ENCODE measurements at places on chromosomes 5 and 9. TPM values are rescaled to one million over a fixed set of nuclear protein-coding genes. Genes with fewer than 3 reads are reported as not detected.

TAF11L10 gene
- not detected for total RNA-seq

DNA sequence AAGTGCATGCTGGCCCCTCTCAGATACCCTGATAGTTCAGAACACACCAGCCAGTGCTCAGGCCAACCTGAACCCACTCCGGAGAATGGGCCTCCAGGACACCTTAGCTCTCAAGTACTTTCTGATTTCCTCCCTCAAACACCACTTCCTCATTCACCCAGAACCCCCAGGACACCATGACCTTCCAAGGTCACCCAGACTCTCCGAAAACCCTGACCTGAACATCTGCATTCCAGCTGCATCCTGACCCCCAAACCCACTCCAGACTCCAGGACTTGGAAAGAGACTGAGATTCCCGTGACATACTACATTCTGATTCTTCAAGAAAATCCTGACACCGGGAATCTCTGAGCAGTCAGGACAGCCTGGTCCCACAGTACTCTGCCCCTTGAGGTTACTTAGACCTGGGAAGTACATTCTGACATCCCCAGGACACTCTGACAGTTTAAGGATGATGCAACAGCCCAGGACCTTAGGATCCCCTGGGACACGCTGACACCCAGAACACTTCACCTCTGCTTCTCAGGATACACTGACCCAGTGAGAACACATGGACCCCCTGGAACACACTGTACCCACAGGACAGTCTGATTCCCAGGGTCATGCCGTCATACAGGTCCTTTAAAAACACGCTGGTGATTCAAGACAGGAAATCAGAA, 747 bp upstream of the PROP1 start:
- ATAC-seq: peak; percentile 7

DNA sequence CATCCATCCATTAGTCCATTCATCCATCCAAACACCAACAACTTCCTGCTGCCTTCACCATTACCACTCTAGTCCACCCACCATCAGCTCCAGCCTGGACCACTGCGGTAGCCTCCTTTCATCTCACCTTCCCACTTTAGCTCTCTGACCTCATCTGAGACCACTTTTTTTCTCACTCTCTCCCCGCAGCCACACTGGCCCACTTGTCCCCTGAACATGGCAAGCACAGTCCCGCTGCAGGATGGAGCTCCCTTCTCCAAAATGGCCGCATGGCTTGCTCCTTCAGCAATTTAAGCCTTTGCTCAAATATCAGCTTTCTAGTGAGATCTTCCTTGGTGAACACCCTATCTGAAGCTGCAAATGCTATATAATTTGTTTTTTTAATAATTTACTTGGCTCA, 11.1 kb downstream of the CSF1R start:
- no peak for ATAC-seq

- peak; percentile 89 for ATAC-seq
Observed at GRCh38 chr5:77076961-77077828, 9.9 kb downstream of the ZBED3 start.

GRCh38 chr9:134204991-134205578, 40.7 kb upstream of the RNU6ATAC start:
- ATAC-seq: no peak

All from activated T-helper 17 cell treated with anti-CD3 and anti-CD28 coated beads, Interleukin-2, amount 50 U/mL, for 72 hours (primary cell).